Thoracic aorta (tissue), 2 donors: ENCODE measurements at places on chromosomes 13 and 19. TPM values are rescaled to one million over a fixed set of nuclear protein-coding genes. Genes with fewer than 3 reads are reported as not detected.

DNA sequence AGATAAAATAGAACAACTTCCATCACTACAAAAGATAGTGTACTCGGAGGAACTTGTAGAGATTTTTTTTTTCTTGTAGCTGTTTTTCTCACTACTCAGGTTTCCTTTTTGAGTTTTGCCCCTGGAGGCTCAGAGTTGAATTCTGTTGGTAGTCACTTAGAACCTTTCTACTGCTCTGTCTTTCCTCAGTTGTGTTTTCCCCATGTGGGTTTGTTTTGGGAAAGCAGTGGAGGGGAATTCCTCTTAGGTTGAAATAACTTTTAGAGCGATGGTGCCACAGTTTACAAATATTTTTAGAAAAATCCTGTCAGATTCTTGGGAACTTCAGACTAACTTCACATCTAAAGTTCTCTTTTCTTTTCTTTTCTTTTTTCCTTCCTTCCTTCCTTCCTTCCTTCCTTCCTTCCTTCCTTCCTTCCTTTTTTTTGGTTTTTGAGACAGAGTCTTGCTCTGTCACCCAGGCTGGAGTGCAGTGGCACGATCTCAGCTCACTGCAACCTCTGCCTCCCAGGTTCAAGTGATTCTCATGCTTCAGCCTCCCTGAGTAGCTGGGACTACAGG is 65.8 kb downstream of the LRCH1 start:
- H3K36me3 ChIP-seq: no peaks in the 10 kb centered on the region
- peaks cover 36% of the 10 kb centered on the region for H3K4me1 ChIP-seq
- no peak overlapping the region for H3K27ac ChIP-seq
- no peak for DNase-seq
- H3K27me3 ChIP-seq: no peaks in the 10 kb centered on the region

GRCh38 chr19:3673506-3674439 is 26.5 kb downstream of the PIP5K1C start:
- no peaks in the 10 kb centered on the region for H3K36me3 ChIP-seq
- H3K4me3 ChIP-seq: no peak overlapping the region
- H3K27ac ChIP-seq: peak overlapping the region; percentile 50
- DNase-seq: no peak

The TNFSF11 gene
- total RNA-seq: not detected

GRCh38 chr19:9078651-9079050 is 8.2 kb upstream of the OR1M1 start:
- H3K36me3 ChIP-seq: no peaks in the 10 kb centered on the region
- DNase-seq: no peak
- no peaks in the 10 kb centered on the region for H3K4me1 ChIP-seq
- no peak overlapping the region for H3K27ac ChIP-seq
- H3K4me3 ChIP-seq: no peak overlapping the region

DNA sequence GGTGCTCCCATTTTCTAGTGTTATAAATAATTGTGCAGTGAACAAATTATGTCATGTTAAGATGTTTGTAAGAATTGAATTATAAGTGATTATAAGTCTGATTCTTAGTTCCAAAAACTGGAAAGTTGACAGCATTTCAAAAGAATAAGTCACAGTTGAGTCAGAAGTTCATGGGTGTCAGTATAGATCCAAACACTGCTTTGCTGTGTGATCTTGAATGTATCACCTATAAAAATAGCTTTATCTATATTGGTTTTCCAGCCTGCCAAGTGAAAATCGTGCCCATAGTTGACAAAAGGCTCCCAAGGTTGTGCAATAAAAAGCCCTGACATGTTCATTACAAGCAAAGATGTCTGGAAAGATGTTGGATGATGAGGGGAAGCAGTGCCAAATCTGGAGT is 336.0 kb downstream of the MTUS2 start:
- no peak overlapping the region for H3K4me3 ChIP-seq
- DNase-seq: no peak
- H3K4me1 ChIP-seq: peaks cover 3% of the 10 kb centered on the region

DNA sequence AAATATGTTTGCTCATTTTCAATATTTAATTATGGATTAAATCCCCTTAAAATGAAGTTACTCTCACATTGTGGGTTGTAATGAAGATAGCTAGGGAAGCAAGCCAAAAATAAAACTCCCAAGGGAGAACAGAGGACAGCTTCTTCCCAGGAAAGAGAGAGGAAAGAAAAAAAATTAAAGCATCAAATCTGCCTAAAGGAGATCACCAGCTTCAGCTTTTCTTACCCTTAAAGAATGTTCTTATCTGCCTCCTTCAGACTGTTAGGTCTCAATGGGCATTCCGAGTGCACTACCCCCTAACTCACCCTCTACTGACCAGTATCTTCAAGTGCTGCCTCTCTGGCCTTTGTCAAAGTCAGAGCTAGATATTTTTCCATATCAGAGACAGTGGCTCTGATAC is 55.2 kb downstream of the XPO4 start:
- no peak overlapping the region for H3K27ac ChIP-seq
- H3K27me3 ChIP-seq: no peaks in the 10 kb centered on the region
- DNase-seq: no peak
- H3K4me1 ChIP-seq: peaks cover 4% of the 10 kb centered on the region
- H3K36me3 ChIP-seq: peaks cover under 1% of the 10 kb centered on the region
- H3K4me3 ChIP-seq: no peak overlapping the region

- no peak overlapping the region for H3K27ac ChIP-seq
- H3K4me1 ChIP-seq: no peaks in the 10 kb centered on the region
- H3K27me3 ChIP-seq: no peaks in the 10 kb centered on the region
- DNase-seq: no peak
- no peak overlapping the region for H3K4me3 ChIP-seq
Measured at GRCh38 chr13:107067381-107067780, 499.4 kb upstream of the ARGLU1 start.
